ENCODE measurements at places on chromosomes 1 and 21.
A peak's percentile ranks its signal among the peaks of the same experiment; 100 is the strongest.

DNA sequence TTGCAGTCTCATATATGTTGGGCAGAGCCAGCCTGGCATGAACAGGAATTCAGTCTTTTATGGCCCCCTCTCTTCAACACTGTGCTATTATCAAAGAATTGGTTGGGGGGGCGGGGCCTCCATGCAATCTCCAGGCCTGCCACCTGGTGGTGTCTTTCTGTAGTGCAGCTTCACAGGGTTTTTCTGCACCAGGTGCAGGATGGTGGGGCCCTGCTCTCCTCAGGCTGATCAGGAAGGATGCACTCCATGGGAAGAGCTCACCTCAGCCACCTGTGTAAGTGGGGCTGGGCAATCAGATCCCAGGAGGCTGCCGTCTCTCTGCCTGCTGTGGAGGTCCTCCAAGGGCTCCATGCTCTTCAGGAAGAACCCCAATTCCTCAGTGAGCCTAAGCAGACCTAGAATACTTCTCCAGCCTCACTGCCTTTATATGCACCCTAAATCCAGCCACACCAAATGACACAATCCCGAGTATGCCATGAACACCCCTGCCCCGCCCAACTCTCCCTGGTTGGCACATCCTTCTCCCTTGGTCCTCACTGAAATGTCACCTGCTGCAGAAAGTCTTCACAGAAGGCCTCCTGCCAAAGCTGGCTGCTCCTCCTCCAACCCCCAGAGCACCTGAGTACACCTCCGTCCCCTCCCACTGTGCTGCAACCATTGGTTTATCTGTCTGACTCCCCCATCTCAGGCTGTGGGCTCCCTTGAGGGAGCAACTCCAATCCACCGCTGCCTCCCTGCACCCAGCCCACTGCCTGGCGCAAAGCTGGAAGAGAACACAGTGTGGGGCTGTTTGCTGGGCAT lies 16.5 kb downstream of the STK40 start:
- DNase-seq, result peak; percentile 86

GRCh38 chr1:115839679-115840237 lies 1.2 kb downstream of the NHLH2 start:
- no peak for DNase-seq

DNA sequence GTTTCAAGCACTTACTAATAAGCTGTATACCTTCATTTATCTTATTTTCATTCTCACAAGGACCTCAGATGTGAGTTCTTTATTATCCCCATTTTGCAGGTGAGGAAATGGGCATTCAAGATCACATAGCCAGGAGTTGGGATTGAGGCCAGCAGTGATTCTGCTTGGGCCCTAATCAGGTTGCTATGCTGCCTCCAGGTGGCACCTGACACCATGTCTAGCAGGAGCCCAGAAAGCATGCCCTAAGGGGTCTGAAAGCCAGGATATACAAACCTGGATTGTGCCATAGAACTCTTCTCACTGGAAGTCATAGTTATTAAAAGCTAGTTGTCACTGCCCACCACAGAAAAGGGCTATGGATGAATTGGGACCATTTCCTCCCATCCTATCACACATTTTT lies 61.1 kb downstream of the FYB2 start:
- DNase-seq, result no peak

DNA sequence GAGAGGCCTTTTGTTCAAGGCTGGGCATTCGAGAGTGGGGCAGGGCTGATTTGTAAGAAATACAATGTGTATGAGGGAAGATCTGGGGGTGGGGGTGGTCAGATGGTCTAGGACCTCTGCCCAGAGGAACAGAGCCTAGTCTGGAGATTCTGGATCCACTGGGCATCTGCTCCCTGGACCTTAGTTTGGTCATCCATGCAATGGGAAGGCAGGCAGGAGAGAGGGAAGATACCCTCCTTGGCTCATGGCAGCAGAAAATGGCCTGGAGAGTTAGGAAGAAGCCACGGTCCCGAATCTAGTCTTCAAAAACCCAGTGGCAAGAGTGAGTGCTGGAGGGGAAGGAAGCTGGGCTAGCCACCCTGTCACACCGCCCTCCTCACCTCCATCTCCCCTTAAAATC lies 38.8 kb downstream of the CITED4 start:
- no peak for DNase-seq

- DNase-seq, result no peak
These were observed 4.9 kb downstream of the TPM3 start for GRCh38 chr1:154186852-154187501.

DNA sequence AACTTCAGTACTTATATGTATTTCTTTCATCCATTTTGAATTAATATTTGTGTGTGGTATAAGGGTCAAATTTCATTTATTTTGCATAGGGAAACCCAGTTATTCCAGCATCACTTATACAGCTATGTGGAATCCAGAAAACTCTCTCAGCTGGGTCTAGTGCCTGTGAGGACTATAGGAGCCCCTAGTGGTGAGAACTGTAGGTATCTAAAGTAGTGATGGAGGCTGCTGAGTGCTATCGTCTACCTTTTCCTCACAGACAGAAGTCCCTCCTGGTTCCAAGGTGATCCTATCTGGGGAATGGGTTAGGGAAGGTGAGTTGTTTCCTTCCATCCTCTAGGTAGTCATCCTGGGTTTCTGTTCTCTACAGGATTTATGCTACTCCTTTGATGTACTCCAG lies 352.0 kb upstream of the C1orf87 start:
- DNase-seq, result no peak

DNA sequence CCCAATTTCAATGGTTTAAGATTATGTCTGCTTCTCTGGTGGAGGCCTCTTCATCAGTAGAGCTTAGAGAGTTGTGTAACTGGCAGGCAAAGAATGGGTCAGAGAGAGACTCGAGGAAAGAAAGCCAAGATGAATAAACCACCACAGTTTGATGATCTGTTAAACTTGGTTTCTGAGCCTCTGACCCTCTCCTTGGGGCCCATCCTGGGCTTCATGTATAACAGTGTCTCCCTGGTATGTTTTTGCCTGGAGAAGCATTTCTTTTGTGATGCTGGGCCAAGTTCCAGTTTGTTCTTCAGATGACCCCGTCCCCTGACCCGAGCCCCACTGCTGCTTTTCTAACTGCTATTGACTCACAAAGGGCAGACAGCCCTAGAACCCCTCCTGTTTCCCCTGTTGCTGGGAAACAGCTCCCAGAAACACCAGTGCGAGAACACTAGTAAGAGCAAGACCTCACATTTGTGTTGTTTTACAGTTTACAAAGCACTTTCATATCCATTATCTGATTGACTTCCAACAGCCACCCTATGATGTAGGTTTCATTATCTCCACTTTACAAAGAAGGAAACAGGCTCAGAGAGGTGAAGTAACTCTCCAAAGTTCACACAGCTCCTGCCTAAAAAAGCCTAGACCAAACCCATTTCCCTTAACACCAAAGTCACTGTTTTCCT lies 9.0 kb downstream of the CD2 start:
- peak; percentile 67 for DNase-seq

- DNase-seq, result no peak
These were observed 65.2 kb downstream of the PUM1 start for GRCh38 chr1:31000301-31000700.

- DNase-seq, result no peak
These were observed 22.7 kb downstream of the CRYAA start for GRCh38 chr21:43191521-43191920.

DNA sequence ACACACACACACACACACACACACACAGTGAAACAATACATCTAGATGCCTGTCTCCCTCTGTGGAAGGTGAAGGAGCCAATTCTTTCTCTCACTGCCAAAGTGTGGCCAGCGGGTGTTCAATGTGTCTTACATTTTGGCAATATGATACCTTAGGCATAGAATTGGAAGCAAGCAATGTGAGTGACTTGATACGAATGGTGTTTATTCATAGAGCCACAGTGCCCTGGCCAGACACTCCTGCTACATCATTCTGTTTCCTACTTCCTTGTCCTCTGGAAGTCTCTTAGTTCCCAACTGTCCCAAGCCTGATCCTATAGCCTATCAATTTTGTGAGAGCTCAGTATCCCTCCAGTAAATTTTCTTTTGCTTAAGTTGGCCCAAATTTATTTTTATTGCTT lies 170.0 kb upstream of the L1TD1 start:
- DNase-seq, result no peak

DNA sequence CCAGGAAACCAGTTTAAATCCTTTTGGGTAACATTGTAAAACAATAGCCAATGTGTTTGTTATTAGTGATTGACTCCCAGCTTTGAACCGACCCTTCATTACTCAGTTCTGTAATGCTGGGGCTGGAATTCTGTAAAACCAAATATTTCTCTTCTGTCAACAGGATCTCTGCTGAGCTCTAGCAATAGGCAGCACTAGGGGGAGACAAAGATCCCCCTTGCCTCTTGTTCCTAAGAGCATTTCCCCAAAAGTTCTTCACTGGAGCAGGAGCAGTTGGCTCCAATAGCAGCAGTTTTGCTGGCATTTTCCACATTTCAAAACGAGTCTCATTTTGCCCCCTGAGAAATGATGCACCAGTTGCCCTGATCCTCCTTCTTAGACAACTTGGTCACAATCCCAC lies 1671.1 kb downstream of the MRPL39 start:
- peak; percentile 25 for DNase-seq

GRCh38 chr21:33254766-33255165 lies 11.4 kb upstream of the IL10RB start:
- no peak for DNase-seq

DNA sequence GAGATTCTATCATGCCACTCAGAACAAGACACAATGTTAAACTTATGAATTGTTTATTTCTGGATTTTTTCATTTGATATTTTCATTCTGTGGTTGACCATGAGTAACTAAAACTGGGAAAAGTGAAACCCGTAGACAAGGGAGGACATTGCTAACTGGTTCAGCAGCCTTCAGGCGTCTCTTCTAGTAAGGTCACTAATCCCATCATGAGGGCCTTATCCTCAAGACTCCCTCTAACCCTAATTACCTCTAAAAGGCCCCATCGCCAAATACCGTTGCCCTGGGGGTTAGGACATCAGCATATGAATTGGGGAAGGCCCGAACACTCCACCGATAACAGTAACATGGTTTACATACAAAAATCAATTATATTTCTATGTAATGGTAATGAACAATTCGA lies 247.6 kb downstream of the TM2D1 start:
- no peak for DNase-seq

- DNase-seq, result no peak
These were observed 1406.0 kb downstream of the KCNT2 start for GRCh38 chr1:195202241-195202640.

GRCh38 chr1:104136621-104137020 lies 386.9 kb downstream of the AMY1C start:
- DNase-seq, result no peak

- no peak for DNase-seq
These were observed 70.8 kb downstream of the PRDM2 start for GRCh38 chr1:13770743-13771142.

- no peak for DNase-seq
These were observed 204.7 kb downstream of the LHX8 start for GRCh38 chr1:75338616-75339483.
